Activated CD8-positive, alpha-beta memory T cell treated with anti-CD3 and anti-CD28 coated beads for 4 hours (primary cell): ENCODE measurements at places on chromosomes 7 and 10.

DNA sequence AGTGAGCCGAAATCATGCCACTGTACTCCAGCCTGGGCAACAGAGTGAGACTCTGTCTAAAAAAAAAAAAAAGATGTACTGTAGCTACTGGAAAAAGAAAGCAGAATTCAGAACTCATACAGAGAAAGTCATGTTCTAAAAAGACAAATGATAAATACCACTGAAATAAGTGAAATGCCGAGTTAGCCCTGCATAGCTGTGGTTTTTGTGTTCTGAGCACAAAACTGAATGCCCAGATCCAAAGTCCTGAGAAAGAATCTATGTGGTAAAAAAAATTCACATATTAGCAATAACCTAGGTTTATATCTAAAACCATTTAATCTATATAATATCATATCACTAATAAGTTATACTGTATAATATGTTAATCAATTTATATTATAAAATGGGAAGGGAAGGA lies 29.3 kb upstream of the HECW1 start:
- no peak for DNase-seq

DNA sequence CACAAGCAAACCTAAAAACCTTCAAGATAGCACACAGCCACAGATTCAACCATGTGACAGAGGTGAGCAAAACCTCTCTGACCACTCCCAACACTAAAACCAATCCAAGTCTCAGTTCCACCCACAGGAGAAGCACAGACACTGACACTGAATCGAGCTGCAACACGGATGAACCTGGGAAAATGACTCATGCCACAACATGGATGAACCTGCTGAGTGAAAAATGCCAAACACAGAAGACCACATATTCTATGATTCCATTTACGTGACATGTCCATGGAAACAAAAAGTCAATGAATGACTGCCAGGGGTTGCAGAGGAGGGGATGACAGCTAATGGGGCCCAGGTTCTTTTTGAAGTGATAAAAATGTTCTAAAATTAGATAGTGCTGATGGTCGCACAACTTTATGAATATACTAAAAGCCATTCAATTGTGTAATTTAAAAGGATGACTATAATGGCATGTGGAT lies 22.0 kb downstream of the CYTH3 start:
- no peak for DNase-seq

DNA sequence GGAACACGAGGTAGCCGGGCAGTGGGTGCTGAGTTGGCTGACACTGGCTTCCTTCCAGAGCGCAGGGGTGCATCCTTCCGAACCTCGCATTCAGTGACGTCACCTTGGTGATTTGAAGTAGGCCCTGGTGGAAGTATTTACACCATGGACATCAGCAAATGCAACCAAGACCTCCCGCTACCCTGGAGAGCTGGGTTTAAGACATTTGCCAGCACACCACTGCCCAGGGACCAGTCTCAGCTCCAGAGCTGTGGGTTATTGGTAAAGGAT lies 106.4 kb upstream of the GPR26 start:
- no peak for DNase-seq

- DNase-seq = no peak
Observed at GRCh38 chr10:79381804-79382221, 34.5 kb downstream of the PPIF start.

DNA sequence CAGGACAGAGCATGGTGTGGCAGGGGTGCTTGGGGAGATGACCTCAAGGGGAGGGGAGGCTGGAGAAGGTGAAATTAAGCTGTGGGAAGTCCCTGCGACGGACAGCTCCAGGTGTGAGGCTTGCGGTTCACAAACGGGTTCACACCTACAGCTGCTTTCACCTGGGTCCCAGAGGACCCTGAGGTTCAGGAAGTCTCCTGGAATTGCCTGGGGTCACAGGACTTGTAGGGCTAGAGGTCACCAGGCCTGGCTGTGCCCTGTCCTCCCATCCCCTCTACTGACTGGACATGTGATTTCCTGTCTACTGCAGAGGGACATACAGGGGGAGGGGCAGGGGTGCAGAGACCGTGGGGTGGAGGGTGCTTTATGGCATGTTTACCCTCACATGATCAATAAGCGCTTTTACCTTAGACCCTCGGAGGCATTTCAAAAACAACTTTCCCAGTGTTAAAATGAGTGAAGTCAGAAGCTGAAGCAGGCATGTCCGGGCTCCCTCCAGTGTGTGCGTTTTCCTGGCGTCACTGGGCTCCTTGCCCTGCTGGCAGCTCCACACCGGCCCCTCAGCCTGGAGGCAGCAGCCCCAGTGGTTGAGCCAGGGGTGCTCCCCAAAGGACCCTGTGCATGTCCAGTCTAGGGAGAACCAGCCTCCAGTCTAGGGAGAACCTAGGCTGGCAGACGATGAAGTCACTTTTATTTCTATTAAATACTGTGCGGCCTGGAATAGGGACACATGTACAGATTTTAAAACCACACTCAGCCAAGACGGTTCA lies 66.6 kb upstream of the IGFBP3 start:
- DNase-seq = no peak
